CD4-positive, alpha-beta T cell treated with Interleukin-21 for 1 hour (primary cell): ENCODE measurements at places on chromosomes 6 and 20.

DNA sequence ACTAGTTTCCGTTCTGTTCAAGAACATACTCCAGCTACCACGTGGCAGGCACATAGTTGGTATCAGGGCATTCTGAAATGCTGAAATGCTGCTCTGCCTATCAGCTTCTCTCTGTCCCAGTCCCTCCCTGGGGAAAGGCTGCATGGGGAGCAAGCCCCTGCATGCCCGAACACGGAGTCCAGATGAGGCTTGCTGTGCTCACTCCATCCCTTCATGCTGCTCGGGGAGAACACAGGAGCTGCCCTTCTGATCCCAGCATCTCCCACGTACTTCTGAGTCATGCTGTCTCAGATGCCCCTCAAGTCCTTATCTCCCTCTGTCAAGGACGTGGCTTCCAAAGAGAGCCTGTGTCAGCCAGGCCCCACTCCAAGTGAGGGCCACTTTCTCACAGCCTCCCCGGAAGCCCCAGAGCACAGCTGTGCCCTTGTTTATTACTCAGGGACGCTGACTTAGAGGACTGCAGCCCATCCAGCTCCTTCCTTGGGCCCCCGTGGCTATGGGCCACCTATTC lies 29.4 kb downstream of the THBS2 start:
- no peak for DNase-seq

DNA sequence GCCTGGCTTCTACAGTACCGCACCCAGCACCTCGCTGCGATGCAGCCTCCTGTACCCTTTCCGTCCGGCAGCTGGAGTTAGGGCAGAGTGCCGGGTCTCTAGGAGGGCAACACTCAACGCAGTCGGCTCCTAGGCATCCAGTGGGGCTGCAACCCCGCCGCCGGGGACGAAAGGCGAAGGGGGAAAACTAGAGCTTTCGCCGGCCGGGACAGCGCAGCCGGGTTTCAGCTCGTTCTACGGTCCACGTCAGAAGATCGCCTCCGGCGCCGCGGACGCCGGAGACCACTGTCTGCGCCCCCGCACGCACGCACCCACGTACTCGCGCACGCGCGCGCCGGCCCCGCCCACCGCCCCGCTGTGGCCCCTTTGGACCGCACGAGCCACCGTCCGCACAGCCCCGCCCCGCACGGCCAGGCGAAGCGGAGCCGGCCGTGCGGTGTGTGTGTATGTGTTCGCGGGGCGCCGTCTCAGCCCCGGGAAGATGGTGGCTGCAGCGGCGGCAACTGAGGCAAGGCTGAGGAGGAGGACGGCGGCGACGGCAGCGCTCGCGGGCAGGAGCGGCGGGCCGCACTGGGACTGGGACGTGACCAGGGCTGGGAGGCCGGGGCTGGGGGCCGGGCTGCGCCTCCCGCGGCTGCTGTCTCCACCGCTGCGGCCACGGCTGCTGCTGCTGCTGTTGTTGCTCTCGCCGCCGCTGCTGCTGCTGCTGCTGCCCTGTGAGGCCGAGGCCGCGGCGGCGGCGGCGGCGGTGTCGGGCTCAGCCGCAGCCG lies at the start of gene ATRN:
Gene ATRN, plus strand, starts transcription at position 392 of the 770 bp plus-strand sequence. Its CDS starts 90 bp downstream, at position 482.
- DNase-seq = peak; percentile 88

- DNase-seq = no peak
Measured at GRCh38 chr6:108831104-108831503, 17.1 kb upstream of the ARMC2 start.

DNA sequence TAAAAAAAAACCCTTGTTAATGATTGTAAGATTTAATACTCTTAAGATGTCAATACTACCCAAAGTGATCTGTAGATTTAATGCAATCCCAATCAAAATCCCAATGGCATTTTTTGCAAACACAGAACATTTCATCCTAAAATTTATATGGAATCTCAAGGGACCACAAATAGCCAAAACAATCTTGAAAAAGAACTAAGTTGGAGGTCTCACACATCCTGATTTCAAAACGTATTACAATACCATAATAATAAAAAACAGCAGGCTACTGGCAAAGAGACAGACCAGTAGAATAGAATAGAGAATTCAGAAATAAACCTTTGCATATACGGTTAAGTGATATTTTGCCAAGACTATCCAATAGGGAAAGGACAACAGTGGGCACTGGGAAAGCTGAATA lies 331.9 kb upstream of the JARID2 start:
- DNase-seq = no peak

DNA sequence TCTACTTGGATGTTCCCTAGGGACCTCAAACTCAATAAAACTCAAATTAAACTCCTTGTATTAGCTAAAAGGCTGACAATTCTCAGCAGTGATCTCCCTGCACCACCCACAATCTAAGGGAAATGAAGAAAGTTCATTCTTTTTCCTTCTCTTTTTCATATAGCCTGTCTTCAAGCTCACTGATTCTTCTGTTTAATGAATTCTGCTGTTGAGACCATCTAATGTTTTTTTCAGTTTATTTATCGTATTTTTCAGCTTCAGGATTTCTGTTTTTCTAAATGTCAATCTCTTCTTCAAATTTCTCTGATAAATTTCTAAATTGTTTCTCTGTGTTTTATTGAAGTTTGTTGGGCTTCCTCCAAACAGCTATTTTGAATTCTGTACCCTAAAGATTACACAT lies 19.8 kb downstream of the CRISP2 start:
- DNase-seq = no peak

GRCh38 chr6:161195386-161195785 lies 78.5 kb downstream of the AGPAT4 start:
- DNase-seq = no peak

DNA sequence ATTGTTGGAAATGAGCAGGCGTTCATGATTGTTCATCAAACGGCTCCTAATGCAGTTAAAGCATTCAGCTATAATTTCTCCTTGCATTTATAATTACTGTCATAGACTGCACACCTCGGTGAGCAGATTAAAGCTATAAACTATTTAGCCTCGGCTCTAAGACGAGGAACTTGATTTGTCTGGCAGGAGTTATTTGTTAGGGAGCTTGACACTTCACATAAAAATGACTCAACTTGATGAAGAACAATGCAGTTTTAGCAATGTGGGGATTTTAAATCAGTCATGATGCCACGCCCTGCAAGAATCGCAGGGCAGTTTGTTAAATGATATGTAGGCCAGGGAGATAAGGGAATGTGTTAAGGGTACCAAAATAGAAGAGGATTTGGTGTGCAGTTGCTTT lies 290.2 kb downstream of the TSHZ2 start:
- DNase-seq = no peak

GRCh38 chr6:130138909-130139242 lies 83.9 kb downstream of the SAMD3 start:
- DNase-seq = no peak

DNA sequence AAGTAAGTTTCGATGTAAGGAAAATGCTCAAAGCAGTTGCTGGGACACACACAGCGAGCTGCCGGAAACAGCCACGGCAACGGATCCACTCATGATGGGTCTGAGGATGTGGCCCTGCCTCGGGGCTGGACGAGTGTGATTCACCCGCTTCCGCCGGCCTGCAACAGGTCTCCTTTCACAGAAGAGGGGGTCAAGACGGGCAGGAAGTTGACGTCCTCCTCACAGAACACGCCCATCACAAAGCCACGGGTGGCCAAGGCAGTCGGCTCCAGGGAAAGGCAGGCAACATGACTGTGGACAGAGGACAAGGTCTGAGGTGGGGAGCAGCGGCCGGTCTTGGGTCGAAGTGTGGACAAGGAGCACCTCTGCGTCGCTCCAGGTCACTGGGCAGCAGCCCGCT lies 29.9 kb upstream of the SMOC2 start:
- no peak for DNase-seq

GRCh38 chr6:100035873-100036653 lies 42.0 kb upstream of the MCHR2 start:
- no peak for DNase-seq

GRCh38 chr6:106658469-106658868 lies 29.1 kb downstream of the QRSL1 start:
- DNase-seq = no peak

DNA sequence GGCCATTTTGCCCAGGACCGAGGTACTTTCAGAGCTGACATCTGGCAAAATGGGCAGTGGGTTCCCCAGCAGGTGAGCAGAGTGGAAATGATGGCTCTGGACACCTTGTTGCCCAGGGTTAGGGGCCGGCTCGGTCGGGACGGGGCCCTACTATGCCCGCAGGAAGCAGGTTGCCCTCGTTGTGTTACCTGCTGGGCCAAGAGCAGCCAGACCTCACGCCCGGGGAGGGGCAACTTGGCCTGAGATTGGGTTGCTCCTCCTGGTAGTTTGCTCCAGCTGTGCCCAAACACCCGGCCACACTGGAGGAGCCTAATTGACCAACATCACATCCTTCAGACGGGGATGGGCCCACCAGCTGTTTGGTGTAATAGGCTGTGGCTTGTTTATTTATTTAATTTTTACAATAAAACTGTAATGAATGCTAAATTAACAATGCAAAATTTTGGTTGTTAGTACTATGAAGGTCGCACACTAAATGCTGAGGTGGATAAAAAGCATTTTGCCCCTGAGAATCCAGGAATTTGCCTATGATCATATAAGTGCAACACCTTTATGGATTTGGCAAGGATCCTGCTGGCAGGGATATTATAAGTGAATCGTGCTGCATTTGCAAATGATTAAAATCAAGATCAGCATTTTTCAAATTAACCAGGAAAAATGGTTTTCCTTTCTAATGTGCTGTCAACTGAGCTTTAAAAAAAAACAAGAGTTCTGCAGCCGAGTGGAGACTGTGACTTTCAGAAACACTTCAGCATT lies 26.6 kb upstream of the PCMTD2 start:
- no peak for DNase-seq

- no peak for DNase-seq
Measured at GRCh38 chr6:120230008-120230407, 880.4 kb upstream of the MAN1A1 start.

- DNase-seq = no peak
Measured at GRCh38 chr6:44665143-44665542, 277.6 kb downstream of the CDC5L start.

DNA sequence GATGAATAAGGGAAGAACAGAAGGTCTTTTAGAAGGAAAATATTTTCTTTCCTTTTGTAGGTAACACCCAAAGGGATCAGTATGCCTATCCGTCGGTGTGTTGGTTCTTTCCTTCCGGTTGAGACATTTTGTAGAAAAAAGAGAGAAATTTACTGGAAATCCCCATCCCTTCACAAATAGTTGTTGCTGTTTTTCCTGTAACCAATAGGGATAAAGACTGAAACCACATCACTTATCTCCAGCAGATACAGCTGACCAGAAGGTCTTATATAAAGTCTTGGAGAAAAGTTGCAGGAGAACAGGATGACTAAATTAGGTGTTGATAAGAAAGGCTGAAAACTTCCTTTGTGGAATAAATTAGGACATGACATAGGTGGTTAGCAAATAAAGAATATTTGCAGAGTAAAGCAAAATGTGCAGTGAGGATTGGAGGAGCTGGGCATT lies 14.8 kb upstream of the HLA-DRB1 start:
- DNase-seq = peak; percentile 43

- no peak for DNase-seq
Measured at GRCh38 chr6:15522026-15522425, 140.8 kb downstream of the DTNBP1 start.

DNA sequence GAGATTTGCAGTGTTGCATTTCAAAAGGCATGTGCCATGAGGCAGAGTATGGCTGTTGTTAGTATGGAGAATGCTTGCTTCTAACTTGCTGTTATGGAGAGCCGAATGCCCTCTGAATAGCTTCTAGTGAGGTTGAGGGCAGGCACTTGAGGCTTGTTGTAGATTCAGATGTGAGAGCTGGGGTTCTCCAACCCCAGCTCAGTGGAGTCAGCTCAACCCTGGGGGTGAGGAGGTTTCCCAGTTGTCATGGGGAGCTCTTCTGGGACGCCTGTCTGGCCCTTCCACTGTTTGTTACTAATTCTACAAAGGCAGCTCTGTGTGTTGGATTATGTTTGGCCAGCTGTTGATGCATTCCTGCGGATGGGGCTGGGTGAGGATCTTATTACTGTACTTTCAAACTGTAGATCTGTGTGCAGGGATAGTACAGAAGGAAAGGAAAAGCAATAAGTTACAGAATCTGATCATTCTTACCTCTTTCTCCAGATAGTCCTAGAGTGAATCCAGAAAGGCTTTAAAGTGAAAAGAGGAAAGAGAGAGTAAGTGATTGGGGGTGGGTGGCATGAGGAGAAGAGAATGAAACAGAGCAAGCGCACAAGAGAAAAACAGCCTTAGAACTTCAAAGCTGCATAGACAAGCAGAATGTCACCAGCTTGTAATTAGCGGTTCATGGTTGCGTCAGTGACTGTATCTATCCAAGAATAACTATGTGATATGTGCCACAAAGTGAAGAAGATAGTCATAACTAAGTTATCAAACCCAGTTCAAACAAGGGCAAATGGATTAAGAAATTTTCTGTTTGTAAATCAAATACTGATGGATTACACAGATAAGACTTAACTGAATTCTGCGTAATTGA lies 148.7 kb downstream of the PRL start:
- DNase-seq = no peak

GRCh38 chr6:152462716-152463115 lies 174.4 kb downstream of the SYNE1 start:
- no peak for DNase-seq

DNA sequence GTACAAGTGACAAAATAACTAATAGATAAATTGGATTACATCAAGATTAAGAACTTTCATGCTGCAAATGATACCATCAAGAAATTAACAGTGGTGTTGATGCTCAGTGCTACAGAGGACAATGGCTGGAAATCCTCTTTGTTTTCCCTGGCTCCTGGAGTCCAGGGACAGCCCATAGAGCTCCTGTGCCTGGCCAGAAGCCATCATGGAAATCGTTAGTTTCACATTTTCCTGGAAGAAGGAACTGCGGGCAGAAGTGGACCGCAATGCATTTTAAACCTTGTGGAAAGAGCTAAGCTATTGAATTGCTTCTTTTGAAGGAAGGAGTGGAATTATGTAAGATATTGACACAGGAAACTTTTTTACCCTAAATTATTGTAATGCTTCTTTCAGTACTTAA lies 276.0 kb downstream of the GJA1 start:
- DNase-seq = no peak

- no peak for DNase-seq
Measured at GRCh38 chr6:1901556-1901955, 291.8 kb downstream of the FOXC1 start.
